DND-41 (cell line): ENCODE measurements at places on chromosomes 2 and 18.

- no peak for DNase-seq
Measured at GRCh38 chr2:12168791-12169388, 422.5 kb downstream of the LPIN1 start.

DNA sequence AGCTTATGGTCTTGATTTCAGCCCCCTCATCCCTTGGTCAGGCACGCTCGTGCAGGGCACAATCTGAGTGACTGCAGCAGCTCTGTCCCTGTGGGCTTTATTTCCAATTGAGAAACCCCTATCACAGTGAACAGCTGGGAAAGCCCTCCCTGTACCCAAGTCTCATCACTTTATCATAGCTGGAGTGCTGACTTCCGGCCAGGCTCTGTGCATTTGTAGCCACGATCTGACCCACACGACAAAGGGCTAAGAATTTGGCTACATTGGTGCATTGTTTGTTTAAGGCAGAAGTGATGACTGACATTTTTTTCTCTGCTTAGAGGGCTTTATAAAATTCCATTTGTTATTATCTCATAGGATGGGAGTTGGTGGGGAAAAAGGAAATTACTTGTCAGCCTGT is 184.4 kb downstream of the KCNS3 start:
- no peak for DNase-seq

DNA sequence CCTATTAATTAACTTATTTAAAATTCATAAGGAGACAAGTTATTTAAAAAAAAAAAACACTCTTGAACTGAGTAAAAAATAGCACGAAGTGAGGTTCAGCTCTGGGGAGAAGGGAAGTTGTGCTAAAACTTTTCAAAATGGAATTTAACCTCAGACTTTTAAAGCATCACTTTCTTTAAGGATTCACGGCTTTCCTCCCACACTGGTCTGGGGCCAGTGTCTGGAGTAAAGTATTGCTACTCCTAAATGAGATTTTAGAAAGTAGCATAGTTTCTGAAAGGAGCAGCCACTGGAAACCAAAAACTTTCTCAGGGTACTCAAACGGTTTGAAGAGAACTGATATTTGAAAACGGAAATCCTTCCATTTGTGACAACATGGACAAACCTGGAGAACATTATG is 97.7 kb upstream of the CYP1B1 start:
- no peak for DNase-seq

DNA sequence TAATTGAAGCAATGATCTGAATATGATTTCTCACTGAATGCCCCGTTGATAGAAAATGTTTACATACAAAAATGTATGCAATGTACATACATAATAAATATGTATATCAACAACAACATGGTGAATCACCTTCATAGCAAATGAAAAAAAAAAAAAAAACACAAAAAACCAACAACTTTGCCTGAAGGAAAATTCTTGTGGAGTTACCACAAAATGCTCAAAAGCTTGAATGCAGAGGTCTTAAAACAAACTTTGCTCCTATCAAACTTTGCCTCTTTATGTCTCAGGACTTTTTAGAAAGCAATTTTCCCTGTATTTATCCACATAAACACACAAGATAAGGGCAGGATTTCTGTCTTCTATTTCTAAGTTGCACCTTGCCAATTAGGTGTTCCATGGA is 92.9 kb upstream of the SIX2 start:
- DNase-seq: no peak

DNA sequence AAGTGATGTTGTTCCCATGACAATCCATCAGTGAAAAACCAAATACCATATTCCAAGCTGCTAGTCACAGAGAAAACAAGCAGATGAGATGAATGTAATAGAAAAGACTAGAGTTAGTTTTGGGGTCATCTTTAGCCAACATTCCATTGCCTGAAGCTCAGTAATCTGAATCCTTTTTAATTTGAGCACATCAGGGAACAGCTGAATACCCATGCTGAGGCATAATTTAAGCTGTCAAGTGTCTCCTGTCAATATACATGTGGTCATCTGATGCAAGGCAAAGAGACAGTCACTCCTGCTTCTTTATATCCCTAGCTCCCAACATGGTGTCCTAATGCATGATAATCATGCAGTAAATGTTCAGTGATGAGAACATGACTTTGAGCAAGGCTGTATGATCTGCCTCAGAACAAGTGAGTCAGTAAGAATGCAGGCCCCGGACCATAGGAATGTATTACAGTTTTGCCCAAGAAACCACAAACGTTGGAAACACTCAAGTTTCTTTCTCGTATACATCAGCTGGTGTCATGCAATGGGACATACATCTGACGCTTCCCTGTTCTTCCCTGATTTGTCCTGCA is 48.0 kb downstream of the CDK15 start:
- DNase-seq: no peak

- DNase-seq: no peak
Measured at GRCh38 chr2:202605174-202605573, 29.6 kb upstream of the FAM117B start.

- no peak for DNase-seq
Measured at GRCh38 chr2:47076586-47077441, 78.3 kb downstream of the STPG4 start.

GRCh38 chr2:158496986-158497385 is 40.2 kb downstream of the PKP4 start:
- DNase-seq: no peak

- DNase-seq: no peak
Measured at GRCh38 chr18:54991981-54992380, 32.7 kb upstream of the CCDC68 start.

DNA sequence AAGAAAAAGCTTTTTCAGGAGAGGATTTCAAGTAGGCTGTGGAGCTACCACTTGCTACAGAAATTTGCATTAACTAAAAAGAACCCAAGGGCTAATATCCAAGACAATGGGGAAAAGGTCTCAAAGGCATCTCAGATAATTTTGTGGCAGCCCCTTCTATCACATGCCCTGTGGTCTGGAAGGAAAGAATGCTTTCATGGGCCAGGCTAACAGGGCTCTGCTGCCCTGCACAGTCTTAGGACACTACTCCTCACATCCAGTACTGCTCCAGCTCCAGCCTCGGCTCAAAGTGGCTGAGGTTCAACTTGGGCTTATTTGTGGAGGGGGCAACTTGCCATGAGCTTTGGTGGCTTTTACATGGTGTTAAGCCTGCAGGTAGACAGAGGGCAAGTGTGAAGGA is 1150.3 kb downstream of the CNTNAP5 start:
- no peak for DNase-seq

DNA sequence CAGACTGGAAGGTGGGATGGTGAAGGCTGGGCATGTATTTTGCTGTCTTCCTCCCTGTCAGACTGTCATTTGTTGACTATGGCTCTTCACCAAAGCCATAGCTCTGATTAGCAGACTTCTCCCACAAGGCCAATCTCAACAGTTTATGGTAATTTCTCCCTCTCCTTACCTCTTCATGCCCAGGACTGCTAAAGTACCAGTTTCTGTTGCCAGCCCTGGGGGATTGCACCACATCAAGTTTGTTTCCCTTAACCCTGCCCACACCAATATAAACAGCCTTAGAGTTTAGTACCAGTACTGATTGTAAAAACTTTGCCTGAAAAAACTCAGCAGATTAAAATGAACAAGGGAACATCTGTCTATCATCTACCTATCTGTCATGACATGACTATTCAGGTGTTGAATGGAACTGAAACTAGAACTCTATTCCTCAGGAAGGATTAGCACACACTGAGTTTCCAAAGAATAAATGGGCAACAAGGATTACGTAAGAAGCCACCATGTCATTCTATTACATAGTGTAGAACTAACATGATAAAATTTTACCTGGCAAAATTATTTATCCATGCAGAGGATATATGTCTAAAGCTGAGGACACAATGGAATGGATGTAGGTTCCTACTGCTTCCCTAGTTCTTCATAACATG is 13.7 kb downstream of the FEZ2 start:
- DNase-seq: no peak

DNA sequence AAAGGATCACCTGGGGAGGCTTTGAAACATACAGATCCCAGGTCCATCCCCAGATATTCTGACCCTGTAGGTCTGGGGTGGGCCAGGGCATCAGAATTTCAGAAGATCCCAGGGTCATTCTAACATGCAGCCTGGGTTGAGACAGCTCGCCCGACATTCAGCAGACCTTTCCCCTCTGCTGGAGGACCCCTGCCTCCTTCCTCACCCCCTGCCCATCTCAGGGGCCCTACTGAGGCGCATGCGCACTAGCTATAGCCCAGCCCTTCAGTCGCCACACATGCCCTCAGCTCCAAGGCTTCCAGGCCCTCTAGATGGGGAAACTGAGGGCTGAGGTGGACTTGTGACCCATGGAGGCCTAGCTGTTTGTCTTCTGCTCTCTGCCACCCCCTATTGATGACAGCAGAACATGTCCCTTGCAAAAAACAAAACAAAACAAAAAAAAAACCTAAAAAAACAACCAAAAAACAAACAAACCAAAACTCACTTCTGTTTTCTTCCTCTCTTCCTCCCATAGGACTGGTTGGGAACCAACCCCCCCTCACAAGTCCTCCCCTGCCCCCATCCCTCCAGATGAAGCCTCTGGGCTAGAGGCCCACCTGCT is 91.3 kb downstream of the ZBTB7C start:
- no peak for DNase-seq

- DNase-seq: no peak
Measured at GRCh38 chr18:22098563-22098989, 70.8 kb upstream of the GATA6 start.

GRCh38 chr18:72160510-72161445 is 383.4 kb downstream of the CBLN2 start:
- DNase-seq: no peak

- DNase-seq: no peak
Measured at GRCh38 chr2:121501031-121501430, 29.6 kb upstream of the RNU4ATAC start.

DNA sequence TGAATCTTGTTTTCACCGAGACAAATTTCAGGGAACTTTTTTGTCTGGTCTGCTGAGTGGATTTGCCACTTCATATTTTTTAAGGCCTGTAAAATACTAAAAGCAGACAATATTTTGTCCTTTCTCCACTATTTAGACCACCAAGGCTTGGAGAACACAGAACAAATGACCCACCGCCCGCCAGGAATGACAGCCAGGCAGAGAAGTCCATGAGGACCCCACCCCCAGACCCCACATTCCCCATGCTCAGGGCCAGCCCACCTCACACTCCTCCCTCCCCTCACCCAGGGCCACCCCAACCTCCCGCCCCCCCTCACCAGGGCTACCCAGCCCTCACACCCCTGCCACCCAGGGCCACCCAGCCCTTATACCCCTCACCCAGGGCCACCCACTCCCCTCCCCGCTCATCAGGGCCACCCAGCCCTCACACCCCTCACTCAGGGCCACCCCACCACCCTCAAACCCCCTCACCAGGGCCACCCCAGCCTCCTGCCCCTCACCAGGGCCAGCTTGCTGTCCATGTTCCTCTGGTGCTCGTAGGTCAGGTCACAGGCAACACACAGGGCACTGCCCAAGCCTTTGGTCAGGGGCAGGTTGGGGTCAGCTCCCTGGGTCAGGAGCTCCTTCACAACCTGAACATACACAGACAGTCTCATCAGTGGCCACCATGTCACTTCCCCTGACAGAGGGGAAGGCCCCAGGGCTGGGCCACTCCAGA is 50.6 kb downstream of the ANKMY1 start:
- DNase-seq: no peak

DNA sequence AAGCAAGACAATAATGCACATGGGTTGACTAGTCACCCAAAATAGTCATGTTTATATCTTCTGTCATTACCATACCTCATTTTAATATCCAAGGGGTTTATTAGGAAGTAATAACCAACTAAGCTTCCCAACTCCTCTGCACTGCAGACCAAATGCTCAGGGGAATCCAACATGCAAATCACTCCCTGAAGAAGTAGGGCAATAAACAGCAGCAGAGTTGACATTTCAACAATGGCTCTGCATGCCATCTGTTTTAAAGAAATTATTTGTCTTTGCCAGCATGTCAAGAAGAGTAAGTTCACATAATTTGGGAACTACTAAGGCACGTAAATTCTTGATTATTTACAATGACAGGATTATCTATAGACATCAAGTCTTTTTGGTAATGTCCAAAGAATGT is 84.4 kb upstream of the LYPD1 start:
- DNase-seq: no peak

DNA sequence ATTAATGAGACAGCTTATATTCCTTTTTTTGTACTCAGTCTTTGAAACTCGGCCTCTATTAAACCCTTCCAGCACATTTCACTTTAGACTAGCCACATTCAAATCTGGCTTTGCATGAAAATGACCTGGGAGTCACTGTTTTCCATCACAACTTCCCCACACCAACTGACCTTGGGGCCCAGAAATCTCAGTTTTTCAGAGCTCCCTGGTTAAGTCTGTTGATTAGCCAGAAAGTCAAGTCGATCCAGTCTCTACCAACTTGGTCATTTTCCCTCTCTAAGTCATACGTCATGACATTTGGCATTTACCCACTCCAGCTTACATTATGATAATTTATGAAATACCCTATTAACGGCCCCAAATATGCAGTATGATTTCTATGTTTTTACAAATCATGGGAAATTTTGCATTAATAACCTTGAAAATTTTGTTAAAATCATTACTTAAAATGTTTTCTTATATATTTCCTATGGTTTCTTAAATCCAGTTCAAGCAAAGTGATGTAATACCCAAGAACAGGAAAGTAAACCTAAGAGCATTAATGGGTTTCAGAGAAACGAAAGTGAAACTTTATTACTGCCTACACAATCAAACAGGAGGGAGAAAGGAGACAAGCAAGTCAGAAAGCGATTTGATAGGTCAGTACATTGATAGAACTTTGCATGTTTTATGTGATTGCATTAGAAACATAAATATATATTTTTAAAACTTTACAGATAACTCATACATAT is 77.1 kb downstream of the SPATS2L start:
- no peak for DNase-seq

DNA sequence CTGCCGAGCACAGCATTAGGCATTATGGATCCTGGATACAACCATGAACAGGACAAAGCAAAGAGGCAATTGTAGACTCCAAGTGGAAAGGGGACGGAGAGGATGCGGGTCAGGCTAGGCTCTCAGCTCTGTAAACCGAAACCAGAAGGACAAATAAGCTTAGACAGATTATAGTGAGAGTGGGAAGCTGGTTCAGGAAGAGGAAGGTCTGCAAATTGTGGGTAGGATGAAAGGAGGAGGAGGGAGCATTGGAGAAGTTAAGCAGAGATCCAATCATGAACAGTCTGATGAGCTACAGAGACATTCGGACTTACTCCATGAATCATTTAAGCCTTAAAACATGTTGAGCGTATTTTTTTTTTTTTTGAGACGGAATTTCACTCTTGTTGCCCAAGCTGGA is 3.0 kb downstream of the MSH6 start:
- no peak for DNase-seq

GRCh38 chr2:116487336-116487735 is 1327.2 kb upstream of the DDX18 start:
- DNase-seq: no peak
